ENCODE measurements at places on chromosomes 3 and 15.
A peak's percentile ranks its signal among the peaks of the same experiment; 100 is the strongest.

DNA sequence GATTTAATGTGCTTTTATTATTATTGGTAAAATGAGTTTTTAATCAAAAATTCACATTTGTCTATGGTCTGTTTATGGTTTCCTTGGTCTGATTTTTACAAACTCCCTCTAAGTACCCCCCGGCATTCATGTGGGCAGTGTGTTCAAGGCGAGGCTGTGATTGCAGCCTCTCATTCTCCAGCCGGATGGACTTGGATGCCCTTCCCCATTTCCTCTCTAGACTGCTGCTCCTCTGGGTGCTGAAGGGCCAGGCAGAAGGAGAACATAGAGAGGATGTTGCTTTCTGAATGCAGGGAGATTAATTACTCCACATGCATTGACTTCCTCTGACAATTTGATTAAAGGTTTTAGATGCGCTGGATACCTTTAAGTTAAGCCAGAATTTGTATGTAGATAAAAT is 3.9 kb upstream of the TMC3 start:
- DNase-seq = no peak

GRCh38 chr3:9776896-9777693 is 7.3 kb upstream of the CAMK1 start:
- DNase-seq = no peak

GRCh38 chr3:121836064-121836463 is 1.1 kb downstream of the EAF2 start:
- DNase-seq = no peak

GRCh38 chr15:78098131-78098755 is 5.9 kb downstream of the SH2D7 start:
- no peak for DNase-seq

DNA sequence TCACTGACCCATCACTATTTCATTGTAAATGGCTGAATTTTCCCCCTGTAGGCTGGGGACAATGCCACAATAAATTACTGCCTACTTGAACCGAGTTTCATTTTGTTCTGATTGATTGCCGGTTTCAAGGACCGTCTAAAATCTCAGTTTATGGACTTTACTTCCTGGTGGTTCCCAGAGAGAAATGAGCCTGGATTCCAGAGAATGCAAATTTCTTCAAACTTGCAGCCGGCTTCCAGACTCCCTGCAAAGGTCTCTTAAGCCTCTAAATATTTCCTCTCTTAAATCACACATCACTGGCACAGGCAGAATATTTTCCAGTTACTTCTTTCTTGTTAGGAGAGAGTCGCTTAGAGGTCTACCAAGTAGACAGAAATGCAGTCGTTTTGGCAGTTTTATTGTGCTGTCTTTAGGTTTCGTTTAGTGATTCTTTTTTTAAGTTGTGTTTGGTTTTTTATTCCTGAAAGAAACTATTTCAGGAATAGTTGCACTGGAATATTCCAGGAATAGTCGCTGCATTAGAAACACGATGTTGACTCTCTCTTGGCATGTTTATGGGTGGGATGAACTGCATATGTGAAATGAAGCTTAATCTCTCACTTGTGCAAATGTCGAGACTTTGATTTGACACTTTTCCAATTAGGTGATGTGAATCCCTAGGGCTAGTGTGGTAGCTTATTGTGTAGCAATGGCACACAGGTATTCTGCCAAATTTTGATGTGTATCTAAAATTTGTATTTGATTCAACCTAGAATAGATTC is 284.1 kb upstream of the NR2E3 start:
- no peak for DNase-seq

GRCh38 chr3:48697952-48698351 is 12.2 kb upstream of the NCKIPSD start:
- DNase-seq = no peak

DNA sequence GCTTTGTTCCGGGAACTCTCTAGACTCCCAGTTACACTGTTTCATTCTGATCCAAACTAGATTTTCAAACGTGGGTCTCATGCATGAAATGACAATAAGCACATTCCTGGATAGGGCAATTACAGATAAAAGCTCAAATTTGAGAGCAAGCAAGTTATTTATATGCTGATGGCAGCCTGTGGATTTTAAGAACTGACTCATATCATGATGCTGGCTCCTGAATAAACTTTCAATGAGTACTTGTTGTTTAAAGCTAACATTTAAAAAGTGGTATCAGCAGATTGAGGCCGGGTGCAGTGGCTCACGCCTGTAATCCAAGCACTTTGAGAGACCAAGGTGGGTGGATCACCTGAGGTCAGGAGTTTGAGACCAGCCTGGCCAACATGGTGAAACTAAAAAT is 66.6 kb downstream of the LEO1 start:
- DNase-seq = no peak

GRCh38 chr3:197371591-197372046 is 73.2 kb upstream of the DLG1 start:
- no peak for DNase-seq

GRCh38 chr3:131109156-131109555 is 82.5 kb downstream of the NEK11 start:
- DNase-seq = no peak

DNA sequence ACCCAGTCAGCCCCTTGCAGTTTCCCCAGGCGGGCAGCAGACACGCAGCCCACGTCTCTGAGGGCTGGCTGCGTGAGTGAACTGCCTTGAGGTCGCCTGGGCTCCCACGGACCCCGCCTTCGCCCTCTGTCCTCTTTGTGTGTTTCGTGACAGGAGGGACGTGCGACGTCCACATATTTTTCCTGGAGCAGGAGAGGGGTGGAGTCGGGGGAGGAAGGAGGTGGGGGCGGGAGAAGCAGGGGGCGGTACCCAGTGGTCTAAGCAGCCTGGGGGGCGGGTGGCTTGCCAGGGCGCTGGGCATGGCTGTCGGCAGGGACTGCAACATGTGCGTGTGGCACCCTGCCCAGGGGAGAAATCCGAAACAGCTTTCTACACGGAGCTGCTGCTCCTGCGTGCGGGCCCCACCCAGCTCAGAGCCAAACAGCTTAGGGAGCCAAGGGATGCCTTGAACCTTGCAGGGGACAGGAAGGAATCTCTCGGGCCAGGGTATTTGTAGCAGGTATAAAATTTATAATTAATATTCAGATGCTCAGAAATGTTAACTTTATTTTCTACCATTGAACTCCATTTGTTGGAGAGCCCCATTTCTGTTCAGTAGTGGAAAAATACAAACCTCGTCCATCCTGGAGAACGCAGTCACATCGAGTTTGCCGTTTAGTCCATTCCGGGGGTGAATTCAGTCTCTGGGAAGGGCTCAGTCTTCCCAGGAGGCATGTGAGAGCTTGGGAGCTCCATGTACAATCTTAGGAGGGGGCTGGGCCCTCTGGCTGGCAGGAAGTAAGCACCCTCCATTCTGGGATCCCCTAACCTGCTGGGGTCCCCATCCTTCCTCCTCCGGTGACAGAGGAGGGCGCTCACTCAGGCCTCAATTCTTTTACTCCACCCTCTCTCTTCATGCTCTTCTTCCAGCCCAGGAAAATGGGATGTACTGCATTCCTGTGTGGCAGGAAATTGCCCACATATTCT is 79.1 kb upstream of the MEF2A start:
- DNase-seq = peak; percentile 40

DNA sequence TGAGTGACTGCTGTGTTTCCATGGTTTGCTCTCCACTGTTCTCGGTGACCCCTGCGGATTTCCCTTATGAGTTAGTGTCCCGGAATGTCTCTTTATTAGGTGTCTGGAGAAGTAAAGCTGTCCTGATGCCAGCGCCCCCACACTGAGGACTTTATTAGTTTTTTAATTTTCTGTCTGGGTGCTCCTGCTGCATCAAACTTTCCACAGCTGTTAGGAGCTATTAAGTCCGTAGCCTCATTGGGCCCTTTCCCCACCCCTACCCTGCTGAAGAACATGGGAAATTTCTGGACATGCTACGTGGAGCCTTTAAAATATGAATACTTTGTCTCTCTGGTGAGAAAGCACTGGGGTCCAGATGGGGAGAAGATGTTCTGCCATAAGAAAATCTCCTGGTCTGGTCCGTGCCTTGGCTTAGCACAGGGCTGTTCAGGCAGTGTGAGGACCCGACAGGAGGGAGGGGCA is 161.7 kb upstream of the HES1 start:
- DNase-seq = no peak

- DNase-seq = no peak
Observed at GRCh38 chr3:52606373-52607085, 70.1 kb downstream of the UQCC5 start.

- DNase-seq = no peak
Observed at GRCh38 chr15:90553248-90553745, 23.6 kb downstream of the CRTC3 start.

- no peak for DNase-seq
Observed at GRCh38 chr3:133754973-133755828, 9.0 kb downstream of the TF start.

- DNase-seq = no peak
Observed at GRCh38 chr3:25854635-25855034, 64.7 kb downstream of the OXSM start.

GRCh38 chr3:32392536-32393302 is 1.1 kb downstream of the CMTM7 start:
- DNase-seq = peak; percentile 40

- DNase-seq = peak; percentile 14
Observed at GRCh38 chr3:42906070-42906847, at the start of gene ZNF662. Gene ZNF662 (plus strand): TSS chr3:42906142. CDS start chr3:42908115, 1,973 bp downstream.

DNA sequence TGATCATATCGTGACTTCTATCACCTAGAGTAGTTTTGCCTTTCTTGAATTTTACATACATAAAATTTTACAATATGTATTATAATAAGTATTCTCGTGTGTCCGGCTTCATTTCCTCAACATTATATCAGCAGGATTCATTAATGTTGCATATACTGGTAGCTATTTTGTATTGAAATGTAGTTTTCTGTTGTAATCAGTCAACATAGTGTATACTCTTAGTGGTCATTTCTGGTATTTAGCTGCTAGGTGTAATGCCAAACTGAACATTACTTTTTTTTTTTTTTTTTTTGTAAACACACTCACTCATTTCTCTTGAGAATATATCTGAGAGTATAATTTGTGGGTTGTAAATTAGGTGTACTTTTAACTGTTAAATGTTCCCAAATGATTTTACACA is 70.1 kb downstream of the CGNL1 start:
- no peak for DNase-seq

DNA sequence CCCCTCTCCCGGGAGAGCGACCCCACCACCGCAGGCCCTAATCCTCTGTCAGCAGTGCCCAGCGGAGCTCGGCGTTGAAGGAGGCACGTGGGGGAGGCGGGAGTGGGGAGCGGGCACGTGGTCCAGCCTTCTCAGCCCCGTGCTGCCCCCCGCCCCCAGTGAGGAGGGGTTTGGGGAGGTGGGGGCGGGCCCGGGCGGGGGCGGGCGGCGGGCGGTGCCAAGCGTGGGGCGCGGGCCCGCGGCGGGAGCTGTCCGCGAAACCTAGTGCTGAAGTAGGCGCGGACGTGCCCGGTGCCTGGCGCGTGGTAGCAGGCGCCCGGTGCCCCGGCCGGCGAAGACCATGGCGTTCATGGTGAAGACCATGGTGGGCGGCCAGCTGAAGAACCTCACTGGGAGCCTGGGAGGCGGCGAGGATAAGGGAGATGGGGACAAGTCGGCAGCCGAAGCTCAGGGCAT is at the start of gene CPLX3:
Gene CPLX3, plus strand, starts transcription at position 264 of the 456 bp plus-strand sequence. Its CDS starts 77 bp downstream, at position 341.
- peak; percentile 47 for DNase-seq

DNA sequence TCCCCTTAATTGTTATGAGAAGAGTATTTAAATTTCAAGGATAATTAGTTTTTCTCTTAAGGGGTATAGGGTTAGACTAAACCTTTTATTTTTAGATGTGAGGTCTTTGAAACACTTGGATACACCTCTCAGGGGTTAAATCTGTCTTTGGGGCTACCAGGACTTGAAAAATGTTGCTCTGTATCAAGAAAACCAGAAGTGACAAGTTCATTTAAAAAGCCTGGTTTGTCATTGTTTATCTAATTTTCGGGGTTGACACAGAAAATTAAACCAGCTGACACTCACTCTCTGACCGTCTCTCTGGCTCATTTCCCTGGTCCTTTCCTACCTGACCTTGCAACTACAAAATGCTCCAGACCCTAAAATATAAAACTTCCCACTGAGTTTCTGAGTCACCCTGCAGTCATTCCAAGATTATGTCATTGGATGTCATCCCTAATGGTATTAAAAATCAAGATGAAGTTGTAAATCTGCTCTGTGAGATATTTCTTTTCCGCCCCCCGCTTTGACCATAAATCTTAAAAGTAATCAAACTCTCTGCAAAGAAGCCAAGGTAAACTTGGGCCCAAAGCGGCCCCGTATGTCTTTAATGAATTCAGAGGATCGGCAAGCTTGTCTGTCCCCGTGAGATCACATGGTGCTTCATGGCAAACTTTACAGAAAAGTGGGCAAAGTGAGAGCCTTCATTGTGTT is 32.9 kb upstream of the SKOR1 start:
- no peak for DNase-seq

DNA sequence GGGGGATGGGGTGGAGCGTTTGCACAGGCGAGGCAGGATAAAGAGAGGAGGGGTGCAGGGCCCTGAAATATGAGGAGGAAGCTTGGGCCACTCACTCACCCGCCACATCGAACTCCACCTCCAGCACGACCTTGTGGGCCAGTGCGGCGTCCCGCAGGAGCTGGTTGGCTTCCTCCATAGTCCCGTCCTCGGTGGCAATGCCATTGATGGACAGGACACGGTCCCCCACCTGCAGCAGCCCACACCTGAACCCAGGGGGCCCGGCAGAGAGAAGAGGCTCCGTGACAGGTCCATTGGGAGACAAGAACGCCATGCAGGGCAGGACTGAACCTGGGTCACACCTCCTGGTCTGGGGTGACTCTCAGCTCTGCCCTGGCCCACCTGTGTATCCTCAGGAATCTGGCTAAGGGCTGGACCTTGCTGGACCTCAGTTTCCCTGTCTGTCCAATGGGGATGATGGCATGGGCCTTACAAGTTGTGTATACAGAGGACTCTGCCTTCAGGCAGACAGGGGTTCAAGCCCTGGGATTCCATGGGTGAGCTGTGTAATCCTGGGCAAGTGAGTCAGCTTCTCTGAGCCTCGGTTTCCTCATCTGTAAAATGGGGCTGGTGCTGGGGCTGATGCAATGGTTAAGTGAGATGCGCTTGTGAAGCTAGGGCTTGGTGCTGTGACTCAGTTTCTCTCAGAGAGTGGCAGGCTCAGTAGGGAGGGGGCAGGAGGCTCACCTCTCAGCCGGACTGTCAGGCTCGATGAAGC is 26.4 kb downstream of the GRIP2 start:
- no peak for DNase-seq

- DNase-seq = no peak
Observed at GRCh38 chr15:59180945-59181600, 25.6 kb upstream of the LDHAL6B start.

GRCh38 chr15:23750776-23751175 is 63.7 kb upstream of the NDN start:
- no peak for DNase-seq

DNA sequence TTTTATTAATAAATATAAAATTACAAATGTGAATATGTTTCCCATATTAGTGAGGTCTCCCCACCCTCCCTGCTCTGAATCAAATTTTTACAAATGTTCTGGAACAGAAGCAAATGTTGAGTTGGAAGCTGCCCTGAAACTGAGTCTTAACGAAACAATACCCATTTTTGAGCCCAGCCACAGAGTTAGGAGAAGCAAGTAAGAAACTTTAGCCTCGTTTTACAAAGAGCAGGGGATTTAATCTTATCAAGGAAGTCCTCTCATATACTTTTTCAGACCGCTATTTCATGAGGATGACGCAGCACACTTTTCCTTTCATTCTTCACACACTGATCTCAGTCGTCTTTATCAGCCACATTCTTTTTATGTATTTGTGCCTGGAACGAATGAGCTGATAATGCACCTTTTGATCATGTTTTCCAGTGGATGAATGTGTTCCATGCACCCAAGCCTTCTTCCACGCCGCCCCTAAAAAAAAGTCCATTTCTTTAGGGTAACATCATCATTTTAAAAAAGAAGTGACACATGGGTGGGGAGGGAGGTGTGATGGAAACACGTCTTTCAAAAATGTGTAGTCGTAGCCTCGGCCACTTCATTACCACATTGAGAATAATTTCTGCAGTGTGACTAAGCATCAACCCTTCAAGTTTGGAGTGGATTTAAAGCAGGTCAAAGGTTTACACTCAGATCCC is 48.1 kb downstream of the SETMAR start:
- peak; percentile 32 for DNase-seq
